Inflammatory macrophage (primary cell): ENCODE measurements at places on chromosomes 1 and 21.

DNA sequence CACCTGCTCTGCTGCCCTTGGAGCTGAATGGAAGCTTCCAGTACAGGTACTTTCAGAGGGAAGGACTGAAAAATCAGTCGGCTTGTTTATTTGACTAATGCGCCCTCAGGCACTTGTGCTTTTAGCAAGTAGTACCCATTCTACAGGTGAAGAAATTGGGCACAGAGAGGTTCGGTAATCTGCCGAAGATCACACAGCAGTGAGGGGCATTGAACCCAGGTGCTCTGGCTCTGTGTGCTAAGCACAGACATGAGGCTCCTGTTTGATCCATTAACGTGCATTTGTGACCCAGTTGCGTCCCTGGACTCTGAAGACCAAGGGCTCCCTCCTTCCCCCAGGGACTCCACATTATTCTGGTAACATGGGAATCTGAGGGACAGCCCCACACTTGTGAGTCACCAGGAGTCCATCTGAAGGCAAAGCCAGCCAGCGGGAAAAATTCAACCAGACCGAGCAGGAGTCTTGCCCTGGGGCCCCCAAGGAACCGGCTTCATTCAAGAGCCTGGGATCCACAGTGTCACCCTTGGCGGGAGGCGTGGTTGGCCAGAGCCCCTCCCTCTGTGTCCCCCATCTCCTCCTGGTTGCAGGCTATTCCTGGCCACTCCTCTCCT is 192.4 kb upstream of the ARHGEF16 start:
- no peak for DNase-seq

DNA sequence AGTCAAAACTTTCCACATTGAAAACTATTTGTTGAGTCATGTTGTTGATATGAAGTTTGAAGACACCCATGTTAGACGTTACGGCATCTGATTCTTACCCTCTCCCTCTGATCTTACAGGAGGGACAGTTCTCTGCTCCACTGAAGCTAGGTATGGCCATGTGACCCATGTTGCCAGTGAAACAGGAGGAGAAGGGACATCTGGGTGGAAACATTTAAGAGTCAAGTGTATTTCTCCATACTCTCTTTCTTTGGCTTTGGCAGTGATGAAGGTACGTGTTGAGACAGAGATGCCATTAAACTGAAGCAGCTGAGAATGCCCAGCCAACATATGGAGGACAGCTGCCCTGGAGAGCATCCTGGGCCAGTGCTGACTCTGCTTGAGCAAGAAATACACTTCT is 198.4 kb upstream of the PTGFR start:
- no peak for DNase-seq

DNA sequence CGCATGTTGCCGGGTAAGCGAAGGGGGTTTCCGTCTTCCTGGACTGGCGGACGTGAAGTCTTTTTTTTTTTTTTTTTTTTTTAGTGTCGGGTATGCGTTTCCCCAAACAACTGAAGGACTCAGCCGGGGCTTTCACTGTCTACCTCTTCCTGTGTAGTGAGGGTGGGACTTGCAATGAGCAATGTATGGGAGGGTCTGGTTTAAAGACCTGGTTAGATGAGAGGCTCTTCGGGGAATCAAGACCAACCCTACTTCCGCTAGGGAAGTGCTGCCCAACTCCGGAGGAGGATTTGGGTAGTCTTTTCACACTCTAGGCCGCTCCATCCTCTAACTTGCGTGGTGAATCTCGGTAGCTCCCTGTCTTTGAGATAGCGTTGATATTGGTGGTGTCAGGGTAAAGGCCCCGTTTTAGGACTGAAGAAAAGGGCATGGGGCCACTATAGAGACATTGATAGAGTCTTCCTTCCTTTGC is 754 bp downstream of the PRRC2C start:
- DNase-seq, result peak; percentile 46

- DNase-seq, result no peak
These were observed 192.9 kb upstream of the HP1BP3 start for GRCh38 chr1:20980051-20980450.

DNA sequence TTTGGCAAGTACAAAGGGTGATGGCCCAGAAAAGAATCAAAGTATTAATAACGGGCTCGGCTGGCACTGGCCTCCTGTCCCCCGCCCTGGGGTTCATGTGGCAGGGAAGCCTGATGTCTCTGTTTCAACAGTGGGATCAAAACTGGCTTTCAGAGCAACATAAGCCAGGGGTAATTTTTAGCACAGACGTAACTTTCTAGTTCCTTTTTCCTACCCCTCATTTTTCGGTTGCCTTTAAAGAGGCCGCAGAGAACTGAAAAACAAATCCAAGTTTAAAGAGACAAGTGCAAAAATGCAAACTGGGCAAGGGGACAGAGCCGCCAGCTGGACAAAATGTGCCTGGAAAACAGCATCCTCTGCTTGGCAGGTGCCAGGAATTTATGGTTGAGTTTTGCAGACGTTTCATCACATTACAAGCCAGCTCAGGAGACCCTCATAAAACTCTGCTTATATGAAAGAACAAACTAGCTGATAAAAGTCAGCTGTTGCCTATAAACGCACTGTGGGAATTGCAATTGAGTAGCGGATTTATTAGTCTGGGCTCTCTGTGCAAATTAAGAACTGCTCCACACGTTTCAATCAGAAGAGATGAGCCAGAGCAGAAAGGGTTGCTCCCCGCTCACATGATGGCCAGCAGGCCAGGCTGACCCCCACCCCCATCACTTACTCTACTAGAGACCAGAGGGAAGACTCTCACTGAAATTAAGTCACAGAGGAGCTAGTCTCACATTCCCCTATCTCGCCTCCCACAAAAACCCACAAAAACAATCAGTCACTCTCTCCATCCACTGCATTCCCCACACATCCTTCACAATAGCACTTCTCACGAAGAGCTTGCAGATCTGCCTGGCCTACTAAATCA is 15.8 kb upstream of the CDCA8 start:
- no peak for DNase-seq

DNA sequence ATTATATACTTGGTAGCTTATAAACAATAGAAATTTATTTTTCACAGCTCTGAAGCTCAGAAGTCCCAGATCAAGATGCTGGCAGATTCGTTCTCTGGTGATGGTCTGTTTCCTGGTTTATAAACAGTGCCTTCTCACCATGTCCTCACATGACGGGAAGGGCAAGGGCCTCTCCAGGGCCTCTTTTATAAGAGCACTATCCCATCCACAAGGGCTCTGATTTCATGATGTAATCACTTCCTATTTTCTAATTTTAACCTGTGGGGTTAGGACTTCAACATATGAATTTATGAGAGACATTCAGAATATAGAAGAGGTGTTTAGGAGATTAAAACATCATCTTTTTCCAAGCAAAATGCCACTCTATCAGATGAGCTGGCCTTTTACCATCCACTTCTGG is 32.1 kb upstream of the PLPPR4 start:
- peak; percentile 30 for DNase-seq

- no peak for DNase-seq
These were observed 3.3 kb downstream of the NPPB start for GRCh38 chr1:11855430-11855829.

DNA sequence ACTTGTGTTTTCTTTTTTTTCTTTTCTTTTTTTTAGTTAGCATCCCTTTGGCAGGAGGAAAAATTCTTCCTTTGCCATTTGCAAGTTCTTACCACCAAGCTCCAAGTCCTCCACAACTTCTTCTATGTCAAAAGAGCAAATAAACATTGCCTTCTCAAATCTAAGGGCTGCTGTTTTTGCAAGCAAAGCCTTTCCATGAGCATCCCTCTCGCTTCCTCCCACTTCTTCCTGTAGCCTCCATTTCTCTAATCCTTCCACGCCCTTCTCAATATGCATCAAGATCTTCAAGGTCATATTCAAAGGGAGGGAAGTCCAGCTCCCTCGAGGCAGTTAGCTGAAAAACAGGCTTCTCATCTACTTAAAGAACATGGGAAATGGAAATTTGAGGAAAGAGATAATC is 147.1 kb downstream of the ADSS2 start:
- peak; percentile 75 for DNase-seq

DNA sequence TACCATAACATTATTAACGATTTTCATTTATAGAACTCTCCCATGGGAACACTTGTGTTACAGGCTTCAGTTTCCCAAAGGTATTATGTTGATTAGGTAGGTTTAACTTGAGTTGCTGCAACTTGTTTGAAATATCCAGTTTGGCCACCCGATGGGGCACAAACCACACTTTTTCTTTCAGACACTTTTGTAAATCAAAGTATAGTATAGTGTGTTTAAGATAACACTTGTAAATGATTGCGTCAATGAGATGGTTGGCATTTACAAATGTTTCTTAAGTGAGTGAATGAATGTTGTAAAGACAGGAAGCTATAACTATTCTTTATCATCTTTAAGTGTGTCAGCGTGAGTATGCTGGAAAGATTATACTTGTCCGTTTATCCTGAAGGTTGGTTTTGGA is 4.3 kb downstream of the XPR1 start:
- no peak for DNase-seq

DNA sequence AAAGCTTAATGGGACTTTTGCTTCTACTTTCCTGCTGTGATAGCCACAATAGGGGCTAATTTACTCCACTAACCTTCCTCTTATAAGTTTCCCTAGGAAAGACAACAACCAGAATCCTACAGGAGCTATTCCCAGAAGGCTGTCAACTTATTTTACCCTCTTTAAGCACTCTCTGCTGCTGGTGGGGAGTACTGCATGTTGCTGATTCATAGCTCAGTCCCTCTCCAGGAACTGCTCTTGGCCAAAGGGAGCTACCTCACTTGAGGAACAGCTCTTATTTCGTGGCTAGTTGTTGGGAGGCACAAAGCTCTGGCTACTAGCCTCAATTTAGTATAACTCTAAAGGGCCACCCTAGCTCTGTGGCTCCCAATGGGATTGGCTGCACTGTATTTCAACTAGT is 37.2 kb downstream of the ADSS2 start:
- peak; percentile 7 for DNase-seq

- DNase-seq, result no peak
These were observed 87.4 kb downstream of the GREM2 start for GRCh38 chr1:240524356-240525069.

DNA sequence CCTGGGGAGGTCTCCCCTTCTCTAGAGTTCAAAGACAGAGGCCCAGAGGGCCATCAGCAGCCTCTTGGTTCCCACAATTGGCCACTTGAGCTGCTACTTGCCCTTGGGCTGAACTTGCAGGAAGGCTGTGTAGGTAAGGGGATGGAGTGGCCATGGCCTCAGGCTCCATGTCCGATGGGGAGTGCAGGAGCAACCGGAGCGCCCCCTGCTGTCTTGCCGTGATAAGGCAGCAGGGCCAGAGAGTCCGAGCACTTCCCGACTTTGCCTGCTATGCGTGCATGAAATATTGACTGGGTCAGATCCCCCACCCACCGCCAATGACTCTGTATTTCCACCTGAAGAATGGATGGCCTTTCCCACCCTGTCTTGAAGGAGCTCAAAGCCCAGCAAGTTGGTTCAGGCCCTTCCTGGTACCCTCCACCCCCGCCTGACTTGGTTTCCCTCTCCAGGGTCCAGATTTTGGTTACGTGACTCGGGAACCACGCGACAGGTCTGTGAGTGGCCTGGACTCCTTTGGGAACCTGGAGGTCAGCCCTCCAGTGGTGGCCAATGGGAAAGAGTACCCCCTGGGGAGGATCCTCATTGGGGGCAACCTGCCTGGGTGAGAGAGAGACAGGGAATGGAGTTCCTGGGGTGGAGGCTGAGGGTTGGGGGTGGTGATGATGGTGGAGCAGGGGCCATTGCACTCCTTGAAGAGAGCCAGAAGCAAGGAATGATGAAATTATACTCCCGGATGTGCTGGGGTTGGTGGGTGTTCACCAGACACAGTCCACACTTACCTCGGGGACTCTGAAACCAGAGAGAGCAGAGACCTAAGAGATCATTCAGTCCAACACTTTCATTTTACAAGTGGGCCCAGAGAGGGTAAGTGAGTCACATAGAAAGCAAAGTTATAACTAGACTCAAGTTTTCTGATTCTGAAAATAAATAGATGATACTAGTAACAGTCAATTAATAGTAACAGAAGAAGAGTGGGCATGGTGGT is 25.6 kb downstream of the PADI3 start:
- peak; percentile 58 for DNase-seq

DNA sequence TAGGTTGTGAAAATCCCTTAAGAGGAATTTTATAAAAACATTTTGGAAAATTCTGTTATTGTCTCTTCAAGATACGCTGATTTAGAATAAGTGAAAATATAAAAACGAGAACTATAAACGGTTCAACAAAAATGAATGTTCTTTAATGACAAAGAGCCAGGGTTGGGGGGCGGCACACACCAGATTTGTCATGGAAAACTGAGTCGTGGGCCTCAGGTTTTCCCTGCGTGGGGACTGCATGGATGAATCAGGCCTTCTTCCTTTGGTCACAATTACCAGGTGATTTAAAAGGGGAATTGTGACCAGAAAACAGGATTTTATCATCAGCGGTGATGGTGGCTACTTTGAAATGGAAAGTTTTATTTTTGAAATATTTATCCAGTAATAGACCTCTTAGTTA is 8.6 kb downstream of the LHX4 start:
- no peak for DNase-seq

DNA sequence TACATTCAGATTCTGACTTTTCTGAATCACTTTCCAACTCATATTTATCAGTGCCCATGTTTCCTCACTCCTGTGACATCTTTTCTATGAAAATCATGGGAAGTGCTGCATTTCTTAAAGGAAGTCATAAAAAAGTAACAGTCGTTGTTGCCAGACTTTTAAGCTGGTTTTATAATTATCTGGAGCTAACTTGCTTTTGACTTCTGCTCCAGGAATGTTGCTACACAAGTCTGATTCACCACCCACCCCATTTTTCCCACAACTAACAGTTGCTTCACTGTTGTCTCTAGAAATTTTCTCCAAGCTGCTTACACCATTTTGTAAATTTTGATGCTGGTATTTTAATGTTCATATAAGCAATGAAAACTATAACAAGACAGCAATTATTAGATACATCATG is 12.2 kb downstream of the FCRLB start:
- DNase-seq, result peak; percentile 88

- no peak for DNase-seq
These were observed 63.4 kb upstream of the PPP2R5A start for GRCh38 chr1:212221801-212222200.

DNA sequence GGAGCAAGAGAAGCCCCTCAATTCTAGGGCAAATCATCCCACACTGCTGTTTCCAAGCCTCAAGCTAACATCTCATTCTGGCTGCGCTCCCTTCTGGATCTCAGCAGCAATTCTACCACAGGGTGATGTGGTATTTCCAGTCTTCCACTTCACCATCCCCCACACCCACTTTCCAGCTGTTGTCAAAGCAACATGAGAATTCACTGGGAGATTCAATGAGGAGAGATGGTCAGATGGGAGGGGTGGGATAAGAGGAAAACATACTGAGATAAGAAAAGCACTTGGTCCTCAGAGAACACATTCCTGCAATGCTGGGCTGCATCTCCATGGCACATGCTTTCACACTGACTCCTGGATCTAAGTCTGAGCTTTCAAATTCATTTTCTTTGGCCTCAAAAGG is 47.3 kb upstream of the LRRC52 start:
- DNase-seq, result no peak

- DNase-seq, result no peak
These were observed 32.3 kb upstream of the FBXO28 start for GRCh38 chr1:224081604-224082003.

GRCh38 chr1:54678776-54679643 is 36.7 kb upstream of the TTC4 start:
- peak; percentile 33 for DNase-seq
